Activated B cell treated with CpG ODN at 0.5 μM for 24 hours (primary cell): ENCODE measurements at places on chromosomes 13 and 19.

GRCh38 chr19:41222240-41222639 is 3.2 kb downstream of the AXL start:
- no peak for DNase-seq

GRCh38 chr19:8441725-8442544 is 2.8 kb upstream of the HNRNPM start:
- DNase-seq = no peak

GRCh38 chr13:77328819-77329132 is 1.9 kb upstream of the MYCBP2 start:
- DNase-seq = no peak

- no peak for DNase-seq
Measured at GRCh38 chr13:100941377-100942368, 267.1 kb upstream of the TMTC4 start.

DNA sequence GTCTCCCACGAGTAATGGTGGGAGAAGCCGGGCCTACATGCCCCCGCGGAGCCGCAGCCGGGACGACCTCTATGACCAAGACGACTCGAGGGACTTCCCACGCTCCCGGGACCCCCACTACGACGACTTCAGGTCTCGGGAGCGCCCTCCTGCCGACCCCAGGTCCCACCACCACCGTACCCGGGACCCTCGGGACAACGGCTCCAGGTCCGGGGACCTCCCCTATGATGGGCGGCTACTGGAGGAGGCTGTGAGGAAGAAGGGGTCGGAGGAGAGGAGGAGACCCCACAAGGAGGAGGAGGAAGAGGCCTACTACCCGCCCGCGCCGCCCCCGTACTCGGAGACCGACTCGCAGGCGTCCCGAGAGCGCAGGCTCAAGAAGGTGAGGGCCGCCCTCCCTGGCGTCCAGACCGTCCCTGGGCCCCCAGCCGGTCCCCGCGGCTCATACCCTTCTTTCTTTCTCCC is 1.4 kb upstream of the USF2 start:
- peak; percentile 57 for DNase-seq

DNA sequence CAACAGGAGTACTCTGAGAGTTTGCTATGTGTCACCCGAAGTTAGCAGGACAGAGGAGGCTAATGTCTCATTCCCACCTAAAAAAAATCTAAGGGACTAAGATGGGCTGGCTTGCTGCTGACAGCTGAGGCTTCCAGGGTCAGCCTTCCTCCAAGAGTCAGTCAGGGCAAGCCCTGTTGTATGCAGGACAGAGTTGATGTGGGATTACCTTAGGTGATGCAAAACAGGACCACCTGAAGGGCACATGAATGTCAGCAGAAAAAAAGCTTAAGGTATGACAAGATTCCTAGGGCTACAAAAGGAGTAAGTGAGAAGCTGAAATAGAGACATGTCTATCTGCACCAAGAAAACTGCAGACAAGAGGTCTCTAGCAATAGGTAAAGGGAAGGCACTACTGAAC is 151.5 kb downstream of the NHLRC3 start:
- DNase-seq = no peak

DNA sequence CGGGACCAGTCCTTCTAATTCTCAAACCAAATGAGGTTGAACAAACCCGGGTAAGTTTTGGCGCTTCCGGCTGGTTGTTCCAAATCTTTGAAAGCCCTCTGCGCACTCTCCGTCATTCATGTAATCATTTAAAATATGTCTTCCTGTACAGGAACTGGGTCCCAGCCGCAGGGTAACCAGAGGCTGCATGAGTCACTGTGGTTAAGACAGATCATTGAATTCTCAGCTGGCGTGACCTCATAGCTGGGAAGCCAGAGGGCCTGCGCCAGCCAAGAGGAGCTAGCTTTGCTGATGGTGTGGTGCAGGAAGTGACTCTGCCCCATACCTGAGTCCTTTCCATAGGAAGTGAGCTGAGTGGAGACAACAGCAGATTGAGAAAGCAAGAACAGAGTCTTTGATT is 135.2 kb downstream of the TSHZ3 start:
- DNase-seq = no peak

GRCh38 chr19:15412832-15413231 is 6.0 kb downstream of the AKAP8L start:
- DNase-seq = no peak

GRCh38 chr13:79786176-79786575 is 305.2 kb downstream of the NDFIP2 start:
- no peak for DNase-seq
